ENCODE measurements at places on chromosomes 3 and 15.

- DNase-seq = no peak
Observed at GRCh38 chr3:142958707-142959106, 4.8 kb downstream of the PAQR9 start.

- DNase-seq = no peak
Observed at GRCh38 chr3:143339451-143339850, 219.9 kb downstream of the CHST2 start.

DNA sequence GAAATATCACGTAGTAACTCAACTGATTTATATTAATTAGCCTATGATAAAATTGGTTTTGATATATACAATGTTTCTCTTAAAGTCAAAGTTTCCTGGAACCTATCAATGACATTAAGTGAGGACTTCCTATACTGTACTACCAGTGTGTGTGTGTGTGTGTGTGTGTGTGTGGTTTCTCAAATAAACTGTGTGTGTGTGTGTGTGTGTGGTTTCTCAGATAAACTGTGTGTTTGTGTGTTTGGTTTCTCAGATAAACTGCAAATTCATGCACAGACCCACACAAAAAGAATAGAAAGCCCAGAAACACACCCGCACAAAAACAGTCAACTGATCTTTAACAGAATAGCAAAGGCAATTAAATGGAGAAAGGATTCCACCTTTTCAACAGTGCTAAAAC lies 14.5 kb upstream of the WDR5B start:
- DNase-seq = no peak

DNA sequence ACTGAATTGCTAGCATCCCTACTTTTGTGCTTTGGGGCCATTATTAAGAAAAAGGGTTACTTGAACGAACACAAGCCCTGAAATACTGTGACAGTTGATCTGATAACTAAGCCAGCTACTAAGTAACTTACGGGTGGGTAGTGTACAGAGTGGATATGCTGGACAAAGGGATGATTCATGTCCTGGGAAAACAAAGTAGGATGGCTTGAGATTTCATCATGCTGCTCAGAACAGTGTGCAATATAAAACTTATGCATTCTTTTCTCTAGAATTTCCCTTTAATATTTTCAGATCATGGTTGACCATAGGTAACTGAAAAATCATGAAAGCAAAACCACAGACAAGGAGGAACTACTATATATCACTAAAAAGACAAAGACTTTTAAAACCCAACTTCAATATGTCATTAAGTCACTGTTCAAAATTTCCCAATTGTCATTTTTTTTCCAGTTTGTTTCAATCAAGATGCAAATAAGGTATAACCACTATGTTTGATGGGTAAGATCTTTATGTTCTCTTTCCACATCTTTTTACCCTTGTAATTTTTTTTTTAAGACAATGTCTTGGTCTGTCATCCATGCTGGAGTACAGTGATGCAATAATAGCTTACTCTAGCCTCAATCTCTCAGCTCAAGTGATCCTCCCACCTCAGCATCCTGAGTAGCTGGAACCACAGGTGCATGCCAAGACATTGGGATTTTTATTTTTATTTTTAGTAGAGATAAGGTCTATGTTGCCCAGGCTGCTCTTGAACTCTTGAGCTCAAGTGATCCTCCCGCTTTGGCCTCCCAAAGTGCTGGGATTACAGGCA lies 67.7 kb downstream of the IFT80 start:
- no peak for DNase-seq

- no peak for DNase-seq
Observed at GRCh38 chr3:65922441-65922840, 116.3 kb downstream of the MAGI1 start.

- no peak for DNase-seq
Observed at GRCh38 chr3:133547432-133548041, 25.9 kb upstream of the CDV3 start.

DNA sequence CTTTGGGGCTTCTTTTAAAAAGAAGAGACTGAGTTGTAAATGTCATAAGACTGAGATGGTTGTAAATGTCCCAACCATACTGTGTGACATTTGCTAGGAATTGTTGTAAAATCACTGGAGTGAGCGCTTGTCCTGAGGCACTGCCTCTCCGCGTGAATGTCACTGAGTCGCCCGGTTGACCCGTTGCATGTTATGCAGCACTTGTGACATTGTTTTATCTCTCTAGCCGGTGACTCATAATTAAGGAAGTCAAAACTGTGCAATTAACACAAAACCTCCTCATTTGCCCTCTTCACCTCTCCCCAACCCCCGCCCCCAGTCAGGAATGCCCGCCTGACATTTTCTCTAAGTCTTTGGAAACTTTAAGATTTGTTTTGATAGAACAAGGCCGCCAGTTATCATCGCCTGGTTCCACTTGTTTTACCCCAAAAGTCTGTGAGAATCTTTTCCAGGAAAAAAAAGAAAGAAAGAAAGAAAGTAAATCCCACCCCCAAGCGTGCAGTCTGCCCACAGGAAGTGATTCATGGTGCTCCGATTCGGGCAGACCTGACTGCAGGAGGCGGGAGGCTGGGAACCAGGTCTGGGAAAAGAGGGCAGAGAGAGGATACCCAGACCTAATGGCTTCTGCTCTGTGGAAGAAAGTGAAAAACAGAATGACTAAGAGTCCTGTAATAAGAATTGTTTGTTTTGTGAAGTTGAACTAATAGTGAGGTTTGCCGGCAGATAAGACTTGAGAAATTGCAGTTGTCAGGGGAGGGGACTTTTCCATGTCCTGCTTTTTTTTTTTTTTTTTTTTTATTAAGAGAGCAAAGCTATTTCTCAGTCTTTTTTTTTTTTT lies 84.8 kb downstream of the SMAD3 start:
- DNase-seq = no peak

DNA sequence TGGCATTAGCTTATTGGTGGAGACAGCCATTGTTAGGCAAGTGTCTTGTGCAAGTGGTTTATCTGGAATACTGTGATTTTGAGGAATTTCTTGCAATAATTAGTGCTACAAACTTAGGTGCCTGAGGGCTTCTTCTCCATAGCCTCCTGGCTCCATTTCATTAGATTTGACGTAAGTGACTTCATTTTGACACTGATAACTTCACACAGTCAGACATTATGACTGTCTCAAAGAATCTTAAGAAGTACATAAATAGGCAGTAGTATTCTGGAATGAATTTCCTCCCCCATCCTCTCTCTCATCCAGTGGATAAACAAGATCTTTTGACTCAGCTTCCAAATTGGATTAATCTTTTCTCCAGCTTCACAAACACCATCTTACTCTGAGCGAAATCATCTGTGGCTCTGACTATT lies 19.0 kb downstream of the ARL14 start:
- DNase-seq = no peak

- DNase-seq = no peak
Observed at GRCh38 chr3:11690863-11691766, 47.4 kb upstream of the VGLL4 start.

DNA sequence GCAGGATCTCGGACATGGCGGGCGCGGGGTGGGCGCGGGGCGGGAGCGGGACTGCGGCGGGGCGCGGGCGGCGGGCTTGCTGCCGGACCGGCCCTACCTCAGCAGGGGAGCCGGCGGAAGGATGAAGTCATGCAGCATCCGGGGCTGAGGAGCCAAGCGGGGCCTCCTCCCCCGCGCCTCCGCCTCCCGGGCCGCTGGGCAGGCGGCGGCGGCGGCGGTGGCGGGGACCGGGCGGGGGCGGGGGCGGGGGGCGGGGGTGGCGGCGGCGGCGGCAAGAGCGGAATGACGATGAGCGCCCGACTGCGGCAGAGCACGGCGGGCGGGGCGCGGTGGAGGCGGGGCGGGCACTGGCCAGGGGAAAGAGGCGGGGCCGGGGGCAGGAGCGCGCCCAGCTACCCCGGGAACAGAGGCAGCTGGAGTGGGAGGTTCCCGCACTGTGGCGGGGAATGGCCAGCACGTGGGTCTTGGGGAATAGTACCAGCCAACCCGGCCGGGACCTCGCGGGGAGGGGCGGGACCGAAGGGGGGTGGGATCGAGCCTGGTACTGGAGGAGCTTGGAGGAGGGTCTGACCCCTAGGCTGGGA lies at the start of gene CAMK2N2:
CAMK2N2 (minus strand) TSS at position 284 of the 584 bp plus-strand sequence; CDS start at position 16, 268 bp downstream.
- DNase-seq = no peak

GRCh38 chr3:130491431-130491830 lies 25.5 kb upstream of the COL6A6 start:
- no peak for DNase-seq

DNA sequence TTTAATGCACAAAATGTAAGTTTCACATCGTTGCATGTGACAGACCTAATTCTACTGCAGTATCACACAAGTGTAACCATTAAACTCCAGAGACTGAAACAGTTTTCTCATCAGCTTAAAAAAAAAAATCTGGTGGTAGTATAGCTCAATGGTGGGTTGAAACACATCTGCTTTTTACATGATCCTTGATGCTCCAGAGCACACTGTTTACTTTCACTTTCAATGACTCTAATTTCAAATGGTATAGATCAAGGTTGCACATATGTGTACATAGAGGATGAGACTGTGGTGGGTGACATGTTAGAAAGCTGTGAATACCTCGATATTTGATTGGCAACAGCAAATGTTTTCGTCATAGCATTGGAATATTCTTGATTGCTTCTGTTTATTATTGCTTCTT lies 22.4 kb downstream of the MCTP2 start:
- DNase-seq = no peak

DNA sequence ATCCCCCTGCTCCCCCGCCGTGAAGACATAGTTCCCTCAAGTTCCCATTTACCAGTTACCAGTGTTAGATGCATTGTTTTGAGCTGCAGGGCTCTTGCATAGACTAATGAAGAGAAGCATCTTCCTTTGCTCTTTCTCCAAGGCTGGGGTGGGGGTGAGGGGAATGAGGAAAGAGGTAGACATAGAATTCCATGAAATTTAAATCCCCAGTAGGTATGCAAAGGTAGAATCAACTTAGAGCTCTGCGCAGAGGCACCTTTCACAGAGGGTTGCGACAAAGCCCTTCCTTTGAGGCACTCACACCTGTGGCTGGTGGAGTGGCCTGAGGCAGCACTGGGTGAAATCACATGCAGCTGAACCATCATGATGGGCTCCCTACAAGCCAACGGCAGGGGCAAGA lies 101.3 kb downstream of the WDR76 start:
- DNase-seq = no peak

- no peak for DNase-seq
Observed at GRCh38 chr3:109685084-109686079, 348.0 kb upstream of the DPPA4 start.

GRCh38 chr3:193805448-193805847 lies 212.4 kb downstream of the OPA1 start:
- no peak for DNase-seq

DNA sequence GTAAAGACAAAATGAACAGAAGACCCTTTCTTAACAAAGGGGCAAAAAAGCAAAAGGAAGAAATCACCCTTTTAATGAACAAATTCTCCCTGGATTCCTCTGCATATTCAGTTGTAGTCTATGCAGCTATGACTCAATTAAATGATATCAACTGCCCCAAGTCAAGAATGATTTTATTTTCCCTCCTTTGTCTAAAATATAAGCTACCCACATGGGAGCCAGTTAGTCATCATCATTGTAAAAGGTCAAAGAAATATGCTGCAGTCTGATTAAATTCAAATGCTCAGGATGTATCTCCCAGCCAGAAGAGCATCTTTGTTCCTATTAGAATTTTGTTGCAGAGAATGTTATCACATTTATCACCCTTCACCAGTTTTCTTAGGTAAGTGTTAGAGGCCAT lies 84.0 kb downstream of the SST start:
- no peak for DNase-seq

GRCh38 chr3:37032961-37033360 lies 39.6 kb downstream of the MLH1 start:
- DNase-seq = no peak

DNA sequence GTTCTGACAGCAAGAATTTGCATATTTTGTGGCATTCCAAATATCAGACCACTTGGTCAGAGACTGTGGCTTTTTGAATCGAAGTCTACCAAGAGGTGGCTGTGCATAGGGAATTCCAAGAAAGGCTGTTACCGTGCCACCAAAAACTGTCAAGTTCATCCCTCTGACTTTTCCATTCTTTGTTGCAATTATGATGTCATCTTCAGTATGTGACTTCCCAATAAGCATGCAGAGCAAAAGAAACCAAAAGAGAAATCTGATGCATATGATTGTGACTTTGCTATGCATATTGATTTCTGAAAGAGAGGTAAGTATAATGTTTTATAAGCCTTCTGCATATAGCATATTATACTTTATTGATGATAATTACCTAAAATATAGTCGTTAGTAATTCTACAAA lies 6.5 kb downstream of the BCHE start:
- no peak for DNase-seq

- no peak for DNase-seq
Observed at GRCh38 chr3:183551930-183552329, 3.6 kb downstream of the KLHL6 start.

DNA sequence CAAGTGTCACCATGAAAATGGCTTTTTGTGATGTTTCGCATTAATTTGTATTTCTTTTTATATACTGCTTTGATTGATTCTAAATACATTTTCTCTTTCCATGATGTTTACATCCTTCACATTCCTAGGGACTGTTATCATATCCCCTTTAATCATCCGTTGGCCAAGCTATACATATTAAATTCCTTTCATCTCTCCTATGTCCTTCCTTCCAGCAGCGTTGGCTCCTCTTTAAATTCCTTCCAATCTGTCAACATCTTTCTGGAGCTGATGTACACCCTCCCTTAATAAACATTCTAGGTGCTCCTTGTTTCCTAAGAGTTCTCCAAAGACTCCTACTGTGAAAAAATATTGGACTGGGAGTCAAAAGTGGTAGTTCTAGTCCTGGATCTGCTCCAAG lies 87.8 kb downstream of the IGF2BP2 start:
- DNase-seq = no peak

DNA sequence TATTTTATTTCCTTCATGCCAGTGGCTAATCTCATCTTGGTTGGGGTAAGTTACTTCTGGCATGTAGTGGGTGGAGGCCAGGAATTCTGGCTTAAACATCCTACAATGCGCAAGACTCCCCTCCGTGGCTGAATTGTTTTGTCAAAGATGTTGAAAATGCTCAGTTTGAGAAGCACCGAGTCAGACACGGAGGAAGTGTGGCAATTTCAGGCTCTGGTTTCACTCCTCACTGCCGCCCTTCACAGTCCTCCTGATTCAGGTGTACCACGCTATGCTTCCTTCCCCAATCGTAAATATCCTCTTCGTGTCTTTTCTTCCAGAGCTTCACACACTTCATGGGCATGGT lies 150.7 kb downstream of the OPA1 start:
- no peak for DNase-seq

GRCh38 chr3:169218314-169218983 lies 445.1 kb downstream of the MECOM start:
- no peak for DNase-seq

DNA sequence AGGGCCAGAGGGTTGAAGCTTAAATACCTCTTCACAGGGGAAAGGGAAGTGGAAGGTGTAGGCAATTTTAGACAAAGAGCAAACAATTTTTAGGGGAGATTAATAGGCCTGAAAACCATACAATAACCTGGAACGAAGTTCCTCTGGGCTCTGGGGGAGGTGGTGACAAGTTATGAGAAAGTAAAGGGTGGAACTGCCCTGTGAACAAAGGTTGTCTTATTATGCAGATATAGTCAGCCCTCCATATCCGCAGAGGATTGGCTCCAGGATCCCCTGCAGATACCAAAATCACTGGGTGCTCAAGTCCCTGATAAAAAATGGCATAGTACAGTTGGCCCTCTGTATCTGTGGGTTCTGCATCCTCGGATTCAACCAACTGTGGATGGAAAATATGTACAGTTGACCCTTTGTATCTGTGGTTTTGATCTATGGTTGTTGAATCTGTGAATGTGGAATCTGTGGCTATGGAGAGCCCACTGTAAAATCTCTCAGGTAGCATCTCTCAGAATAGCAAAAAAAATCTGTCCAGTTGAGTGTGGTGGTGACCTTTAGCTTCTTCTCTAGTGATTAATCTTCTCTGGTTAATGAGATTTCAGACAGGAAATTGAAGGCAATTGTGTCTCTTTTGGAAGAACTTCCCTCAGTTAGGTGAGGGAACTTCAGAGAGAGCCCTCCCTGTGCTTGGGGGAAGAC lies 40.2 kb downstream of the CLEC3B start:
- DNase-seq = no peak
